ENCODE measurements at places on chromosomes 6 and 20.
A peak's percentile ranks its signal among the peaks of the same experiment; 100 is the strongest.

- no peak for DNase-seq
Measured at GRCh38 chr20:62253398-62253797, 15.1 kb downstream of the OSBPL2 start.

GRCh38 chr6:140572867-140573266, 1198.4 kb upstream of the CITED2 start:
- no peak for DNase-seq

DNA sequence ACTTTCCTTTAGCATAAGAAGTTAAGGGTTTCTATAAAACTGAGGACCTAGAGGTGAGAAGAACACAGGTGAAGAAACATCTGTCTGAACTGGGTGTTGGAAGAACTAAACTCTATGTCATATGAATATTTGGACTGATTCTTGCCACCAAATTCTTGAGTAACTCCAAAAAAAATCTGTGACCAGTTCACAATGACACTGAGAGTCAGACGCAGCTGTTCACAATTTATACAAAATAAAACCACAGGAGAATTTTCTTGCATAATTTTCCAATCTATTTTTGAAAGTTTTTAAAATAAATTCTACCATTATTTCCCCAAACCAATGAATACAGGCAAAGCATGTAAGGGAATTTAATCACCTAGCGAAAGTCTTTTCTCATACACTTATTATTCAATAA, 148.1 kb upstream of the TCF21 start:
- DNase-seq, result no peak

GRCh38 chr20:61770113-61770585, 295.5 kb downstream of the TAF4 start:
- DNase-seq, result no peak

GRCh38 chr20:31920275-31920855, 31.5 kb downstream of the PDRG1 start:
- no peak for DNase-seq

DNA sequence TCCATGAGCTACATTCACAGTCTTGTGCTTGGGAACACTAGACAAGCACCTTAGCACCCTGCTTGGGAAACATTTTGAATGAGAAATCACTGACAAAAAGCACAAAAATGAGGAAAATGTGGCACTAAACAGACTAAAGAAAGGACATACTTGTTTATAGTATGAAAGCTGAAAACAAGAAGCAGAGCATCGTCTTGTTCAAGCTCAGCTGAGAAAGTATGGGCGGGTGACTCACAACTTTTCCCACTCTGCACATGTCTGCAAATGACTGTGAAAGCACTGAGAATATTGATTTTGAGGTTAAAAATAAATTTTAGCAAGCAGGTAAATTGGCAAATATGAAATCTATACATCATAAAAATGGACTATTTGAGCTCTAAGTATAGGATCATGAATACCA, 725.3 kb downstream of the COL12A1 start:
- no peak for DNase-seq

- no peak for DNase-seq
Measured at GRCh38 chr6:62298745-62299392, 12.8 kb upstream of the KHDRBS2 start.

GRCh38 chr6:55069132-55069781, 105.1 kb upstream of the HCRTR2 start:
- DNase-seq, result peak; percentile 32

- no peak for DNase-seq
Measured at GRCh38 chr6:15551798-15552197, 111.0 kb downstream of the DTNBP1 start.

All from NCI-H524 treated with DMSO at 0.1 percent for 48 hours (cell line).